ENCODE measurements at places on chromosomes 2 and 18.
A peak's percentile ranks its signal among the peaks of the same experiment; 100 is the strongest.

DNA sequence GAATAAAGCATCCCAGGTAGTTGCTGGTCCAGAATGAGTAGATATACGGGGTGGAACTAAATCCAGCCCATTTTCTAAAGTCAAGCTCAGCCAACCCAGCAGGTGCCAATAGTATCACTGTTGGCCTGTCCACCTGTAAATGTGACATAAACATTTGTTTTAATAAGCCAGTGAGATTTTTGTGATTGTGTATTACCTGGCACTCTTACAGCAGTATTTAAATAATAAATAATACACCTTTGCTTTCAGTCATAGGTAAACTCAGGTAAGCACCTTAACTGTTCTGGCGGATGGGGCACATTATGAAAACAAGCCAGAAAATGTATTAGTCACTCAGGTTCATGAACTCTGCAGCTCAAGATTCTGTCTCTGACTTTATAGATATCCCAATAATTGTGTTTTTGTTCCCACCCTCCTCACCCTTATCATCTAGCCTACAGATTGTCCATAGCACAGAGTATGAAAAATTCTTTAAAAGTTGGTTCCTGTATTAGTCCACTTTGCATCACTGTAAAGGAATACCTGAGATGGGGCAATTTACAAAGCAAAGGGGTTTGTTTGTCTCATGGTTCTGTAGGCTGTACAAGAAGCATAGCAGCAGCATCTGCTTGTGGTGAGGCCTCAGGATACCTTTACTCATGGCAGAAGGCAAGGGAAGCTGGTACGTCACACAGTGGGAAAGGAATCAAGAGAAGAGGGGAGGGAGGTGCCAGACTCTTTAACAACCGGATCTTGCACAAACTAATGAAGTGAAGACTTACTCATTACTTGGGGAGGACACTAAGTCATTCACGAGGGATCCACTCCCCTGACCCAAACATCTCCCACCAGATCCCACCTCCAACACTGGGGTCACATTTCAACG is 73.0 kb upstream of the CYRIA start:
- no peak for DNase-seq

DNA sequence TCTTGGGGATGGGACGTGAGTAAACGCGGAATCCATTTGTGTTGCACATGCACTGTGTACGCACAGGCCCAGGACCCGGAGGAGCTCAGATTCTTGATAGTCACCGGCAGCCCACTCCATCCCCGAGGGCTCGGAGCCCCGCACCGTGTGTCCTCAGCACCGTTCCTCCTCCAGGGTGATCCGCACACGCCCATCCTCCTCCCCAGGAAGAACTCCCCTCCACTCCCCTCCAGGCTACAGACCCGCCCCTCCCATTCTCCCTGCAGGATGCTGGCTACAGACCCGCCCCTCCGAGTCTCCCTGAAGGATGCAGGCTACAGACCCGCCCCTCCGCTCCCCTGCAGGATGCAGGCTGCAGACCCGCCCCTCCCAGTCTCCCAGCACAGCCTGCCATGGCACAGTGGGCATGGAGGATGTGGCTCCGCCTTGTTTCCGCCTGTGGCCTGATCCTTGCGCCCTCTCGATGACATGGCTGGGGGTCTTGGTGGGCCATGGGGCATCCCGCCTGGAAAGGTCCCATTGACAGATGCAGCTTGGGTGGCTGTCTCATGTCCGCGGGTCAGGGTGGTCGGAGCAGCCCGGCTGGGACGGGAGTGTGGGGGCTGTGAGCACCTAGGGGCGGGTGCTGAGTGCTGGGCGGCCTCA is 14.1 kb downstream of the CTDP1 start:
- DNase-seq = no peak

DNA sequence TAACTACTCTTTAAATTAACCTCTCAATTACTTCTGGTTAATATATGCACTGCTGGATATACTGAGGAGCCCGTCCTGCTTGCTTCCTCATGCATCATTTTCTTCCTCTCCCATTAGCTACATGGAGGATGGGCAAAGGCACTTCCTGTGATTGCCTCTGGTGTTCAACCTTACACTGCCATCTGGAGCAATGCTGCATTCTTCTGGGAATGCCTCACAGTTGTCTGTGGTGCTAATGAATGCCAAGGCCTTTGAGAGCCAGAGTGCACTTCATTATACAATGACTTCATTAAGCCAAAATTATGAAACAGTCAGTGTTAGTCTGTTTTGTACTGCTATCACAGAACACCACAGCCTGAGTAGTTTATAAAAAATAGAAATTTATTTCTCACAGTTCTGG is 134.8 kb upstream of the DOCK10 start:
- no peak for DNase-seq

DNA sequence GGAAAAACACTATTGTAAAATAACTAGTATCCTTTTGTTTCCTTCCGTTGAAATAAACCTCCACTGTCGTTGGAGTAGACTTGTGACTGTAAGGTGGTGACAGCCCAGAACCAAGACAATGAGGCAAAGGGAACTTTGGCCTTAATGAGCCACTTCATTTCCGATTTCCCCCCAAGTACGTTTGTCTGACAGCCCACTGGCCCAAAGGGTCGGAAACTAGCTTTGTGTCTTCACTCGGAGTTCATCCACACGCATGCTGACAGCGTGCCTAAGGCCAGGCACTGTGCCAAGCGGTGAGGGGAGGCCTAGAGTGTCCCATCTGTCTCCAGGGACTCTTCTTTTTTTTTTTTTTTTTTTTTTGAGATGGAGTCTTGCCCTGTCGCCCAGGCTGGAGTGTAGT is 21.0 kb downstream of the HJURP start:
- DNase-seq = no peak

DNA sequence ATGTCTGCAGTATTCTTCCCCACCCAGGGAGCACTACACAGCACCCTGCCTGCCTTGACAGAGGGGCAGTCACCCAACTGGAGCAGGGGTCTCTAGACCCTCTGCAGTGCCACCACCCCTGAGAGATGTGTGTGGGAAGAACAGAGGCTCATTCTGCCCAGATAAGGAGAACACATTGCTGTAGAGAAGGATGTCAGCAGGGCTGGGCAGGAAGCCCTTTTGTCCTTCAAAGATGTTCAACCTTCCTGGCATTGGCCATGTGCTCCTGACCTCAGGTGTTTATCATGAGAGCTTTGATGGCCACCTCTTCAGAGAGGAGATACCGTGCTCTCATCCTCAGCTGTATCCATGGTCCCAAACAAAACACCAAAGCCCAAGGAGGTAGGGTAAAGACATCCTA is 4.6 kb upstream of the TEX51 start:
- DNase-seq = no peak

- peak; percentile 86 for DNase-seq
These were observed 1695.8 kb upstream of the PIK3C3 start for GRCh38 chr18:40259115-40259835.

DNA sequence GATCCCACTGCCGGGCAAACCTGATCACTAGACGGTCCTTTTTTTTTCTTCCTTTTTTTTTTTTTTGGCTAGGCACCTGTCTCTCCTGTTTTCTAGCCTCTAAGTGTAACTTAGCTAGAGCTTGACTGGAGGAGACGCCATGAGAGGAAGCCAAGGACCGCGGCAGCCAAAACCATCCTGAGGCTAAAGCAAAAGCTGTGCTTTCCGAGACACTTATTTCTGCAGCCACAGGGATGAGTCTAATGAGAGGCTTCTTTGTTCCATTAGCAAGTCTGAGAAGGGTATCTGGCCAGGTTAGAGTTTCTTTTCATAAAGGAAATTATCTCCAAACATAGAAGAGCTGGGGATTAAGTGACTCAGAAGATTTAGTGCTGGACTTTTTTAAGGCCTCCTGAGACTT is 7.3 kb upstream of the CXCR4 start:
- DNase-seq = no peak

DNA sequence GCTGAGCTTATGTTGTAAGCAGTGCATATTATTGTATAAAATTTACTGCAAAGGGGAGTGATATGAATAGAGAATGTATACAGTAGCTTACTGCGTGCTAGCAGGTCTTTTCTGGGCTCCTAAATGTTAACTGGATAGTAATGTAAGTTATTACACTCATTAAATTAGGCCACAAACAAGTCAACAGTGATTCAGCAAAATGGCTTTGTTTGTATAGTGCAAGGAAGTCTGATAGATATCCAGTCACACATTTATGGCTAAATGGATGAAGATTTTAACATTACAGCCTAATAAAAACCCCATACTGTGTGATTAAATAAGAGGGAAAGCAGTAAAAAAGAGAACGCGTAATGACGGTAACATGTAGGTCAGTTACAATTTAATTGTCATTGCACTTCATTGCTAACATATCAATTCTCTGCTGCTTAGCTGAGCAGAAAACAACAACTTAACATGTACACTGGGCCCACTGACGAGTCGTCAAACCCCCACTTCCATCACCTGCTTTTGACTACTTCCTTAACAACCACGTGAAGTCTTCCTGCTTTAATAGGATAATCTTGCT is 665.0 kb upstream of the FANCL start:
- DNase-seq = no peak

DNA sequence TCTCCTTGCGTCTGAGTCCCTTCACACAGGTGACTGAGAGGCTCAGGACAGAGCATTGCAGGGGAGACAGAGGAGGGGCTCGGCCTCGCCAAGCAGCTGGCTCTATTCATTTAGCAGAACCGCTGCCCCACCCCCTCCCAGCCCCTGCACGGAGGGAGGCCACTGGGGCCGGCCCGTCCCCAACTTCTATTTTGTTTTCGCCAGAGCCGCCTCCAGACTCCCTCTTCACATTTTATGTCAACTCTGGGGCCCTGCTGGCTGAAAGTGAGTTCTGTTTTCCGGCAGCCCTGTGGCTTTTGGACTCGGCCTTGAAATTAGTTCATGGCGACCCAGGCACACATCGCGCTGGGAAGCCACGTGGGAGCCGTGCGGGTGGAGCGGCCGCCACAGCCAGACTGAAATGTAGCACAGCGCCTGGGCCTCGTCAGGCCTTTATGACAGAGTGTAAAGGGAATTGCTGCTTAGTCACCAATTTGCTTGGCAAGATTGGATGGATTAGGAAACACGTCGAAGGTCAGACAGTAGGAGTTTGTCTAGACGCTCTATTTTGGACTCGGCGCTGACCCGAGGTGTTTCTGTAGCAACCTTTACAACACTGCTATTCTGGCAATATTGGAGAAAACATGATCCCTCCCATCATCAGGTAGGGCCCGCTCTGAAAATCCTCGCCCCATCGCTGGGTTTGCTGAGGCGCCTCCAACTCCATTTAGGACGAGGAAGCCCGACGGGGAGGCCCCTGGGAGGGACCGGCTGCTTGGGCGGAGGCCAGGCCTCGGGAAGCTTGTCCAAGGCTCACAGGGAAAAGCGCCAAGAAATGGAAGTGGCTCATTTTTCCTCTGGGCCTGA is 90.7 kb upstream of the CTDP1 start:
- DNase-seq = peak; percentile 79

GRCh38 chr2:113977060-113977659 is 87.3 kb downstream of the ACTR3 start:
- no peak for DNase-seq

DNA sequence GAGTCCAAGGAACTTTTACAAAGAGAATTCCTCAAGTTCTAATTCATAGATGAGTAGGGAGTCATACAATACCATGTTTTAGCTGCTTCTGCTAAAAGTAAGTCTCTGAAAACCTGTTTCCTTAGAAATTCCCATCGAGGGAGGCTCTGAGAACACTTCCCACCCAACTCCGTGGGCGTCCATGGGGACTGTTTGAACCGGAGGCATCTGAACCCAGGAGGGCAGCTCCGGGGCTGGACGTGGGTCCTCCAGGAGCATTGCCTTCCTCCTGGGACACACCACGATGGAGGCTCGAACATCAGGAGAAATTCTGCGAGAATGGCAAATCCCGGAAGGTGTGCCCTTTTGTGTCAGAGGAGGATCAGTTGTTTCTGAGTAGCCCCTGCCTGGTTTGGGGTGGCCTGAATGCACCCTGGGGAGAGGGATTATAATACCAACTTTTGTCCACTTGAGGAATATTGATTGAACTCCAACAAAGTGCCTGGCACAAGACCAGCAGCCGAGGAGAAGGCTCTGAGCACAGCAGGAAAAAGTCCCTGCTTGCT is 327.5 kb upstream of the SALL3 start:
- DNase-seq = no peak

DNA sequence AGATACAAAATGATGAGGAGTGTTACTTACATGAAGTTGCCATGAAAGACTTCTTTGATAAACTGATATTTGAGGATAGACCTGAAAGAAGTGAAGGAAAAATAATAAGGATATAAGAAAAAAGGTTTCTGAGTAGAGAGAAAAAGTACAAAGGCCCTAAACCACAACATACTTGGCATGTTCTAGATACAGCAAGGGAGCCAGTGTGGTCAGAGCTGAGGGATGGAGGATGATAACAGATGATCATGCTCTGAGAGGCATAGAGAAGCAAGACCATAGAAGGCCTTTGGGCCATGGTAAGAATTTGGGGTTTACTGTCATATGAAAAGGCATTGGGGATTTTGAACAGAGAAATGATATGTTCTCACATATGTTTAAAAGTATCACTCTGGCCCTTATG is 424.1 kb upstream of the CHST9 start:
- DNase-seq = no peak

Measured in skin of body (tissue), 3 donors.